Colonic mucosa (tissue), 4 donors: ENCODE measurements at places on chromosomes 4 and X.

GRCh38 chrX:109940411-109940810 lies 62.5 kb upstream of the TMEM164 start:
- DNase-seq: no peak

DNA sequence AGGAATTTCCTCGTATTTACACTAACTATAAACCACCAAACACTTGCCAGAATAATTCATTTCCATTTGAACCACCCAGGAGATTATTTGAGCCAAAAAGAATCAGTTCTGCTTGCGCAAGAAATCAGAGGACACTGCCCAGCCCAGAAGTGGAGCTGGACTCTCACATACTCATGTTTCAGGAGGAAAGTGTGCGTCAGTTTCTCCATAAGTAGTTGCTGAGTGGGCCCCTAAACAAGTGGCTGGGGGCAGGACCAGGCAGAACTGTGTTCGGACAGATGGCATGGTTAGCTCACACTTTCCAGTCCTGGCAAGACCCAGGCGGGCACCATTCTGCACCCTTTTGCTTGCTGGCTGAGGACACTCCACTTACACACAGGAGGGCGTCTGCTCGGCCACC lies 38.8 kb downstream of the BTC start:
- peak; percentile 28 for DNase-seq

- no peak for DNase-seq
These were observed 26.2 kb downstream of the GYG2 start for GRCh38 chrX:2854918-2855317.

DNA sequence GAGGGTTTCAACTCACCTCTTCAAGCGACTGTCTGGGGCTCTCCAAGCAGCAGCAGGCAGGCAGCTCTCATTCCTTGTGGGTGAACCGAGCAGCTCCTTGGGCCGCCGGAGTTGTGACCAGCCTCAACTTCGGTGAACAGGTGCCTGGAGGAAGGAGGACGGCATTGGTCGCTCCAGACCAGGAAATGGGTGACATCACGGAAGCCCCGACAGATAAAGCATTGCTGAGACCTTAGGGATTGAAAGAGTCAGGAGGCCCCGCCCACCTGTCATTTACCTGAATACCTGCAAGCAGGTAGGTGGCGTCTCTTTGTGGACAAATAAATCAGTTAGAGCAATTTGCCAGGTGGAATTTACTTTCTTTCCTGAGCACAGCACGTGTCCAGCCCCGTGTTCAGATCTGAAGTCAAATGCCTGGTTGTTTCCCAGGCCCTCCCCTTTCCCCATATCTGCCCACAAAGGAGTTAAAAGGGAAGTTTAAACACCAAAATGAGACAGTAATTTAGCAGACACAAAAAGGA lies at the start of gene LNX1:
Gene LNX1 (minus strand): TSS at position 115 of the 521 bp plus-strand sequence. CDS start 17,484 bp downstream, outside the sequence.
- peak; percentile 97 for DNase-seq

- DNase-seq: no peak
These were observed 148.5 kb downstream of the NAA11 start for GRCh38 chr4:79177388-79177787.

GRCh38 chrX:17007134-17007768 lies 60.8 kb downstream of the REPS2 start:
- DNase-seq: no peak

GRCh38 chr4:10761903-10762302 lies 77.3 kb upstream of the CLNK start:
- DNase-seq: no peak

DNA sequence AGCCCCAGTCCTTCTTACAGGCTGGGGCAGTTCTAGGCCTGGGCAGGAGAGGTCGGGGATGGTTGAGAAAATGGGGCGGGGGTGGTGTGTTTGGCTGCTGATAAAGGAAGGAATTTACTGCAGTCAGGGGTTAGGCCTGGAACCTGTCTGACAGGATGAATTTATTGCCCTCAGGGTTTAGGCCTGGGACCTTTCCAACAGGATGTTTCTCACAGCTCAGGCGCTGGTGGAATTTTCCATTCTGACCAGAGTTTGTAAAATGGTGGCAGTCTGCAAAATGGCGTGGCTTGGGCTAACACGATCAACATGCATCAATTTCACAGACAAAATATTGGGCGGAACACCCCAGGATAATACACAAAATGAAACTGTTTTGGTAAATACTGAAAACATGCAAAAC lies 83.5 kb upstream of the SPIN4 start:
- DNase-seq: peak; percentile 61

DNA sequence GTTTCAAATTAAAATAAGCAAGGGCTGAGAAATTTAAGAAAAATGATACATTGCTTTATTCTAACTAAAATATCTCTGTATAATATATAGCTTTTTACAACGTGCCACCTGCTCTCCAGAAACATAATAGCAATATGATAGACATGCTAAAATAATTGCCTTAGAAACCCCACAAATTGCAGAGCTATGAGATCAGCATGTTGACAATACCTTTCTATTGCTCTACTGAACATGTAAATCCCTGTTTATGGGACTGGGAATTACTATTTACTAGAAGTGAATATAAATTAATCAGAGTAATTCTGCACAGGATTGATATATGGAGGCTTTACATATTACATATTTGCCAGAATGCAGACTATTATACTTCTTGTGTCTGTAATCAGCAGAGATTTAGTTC lies 1831.1 kb upstream of the IGFBP7 start:
- no peak for DNase-seq

GRCh38 chrX:68895341-68895755 lies 66.5 kb downstream of the EFNB1 start:
- peak; percentile 66 for DNase-seq

DNA sequence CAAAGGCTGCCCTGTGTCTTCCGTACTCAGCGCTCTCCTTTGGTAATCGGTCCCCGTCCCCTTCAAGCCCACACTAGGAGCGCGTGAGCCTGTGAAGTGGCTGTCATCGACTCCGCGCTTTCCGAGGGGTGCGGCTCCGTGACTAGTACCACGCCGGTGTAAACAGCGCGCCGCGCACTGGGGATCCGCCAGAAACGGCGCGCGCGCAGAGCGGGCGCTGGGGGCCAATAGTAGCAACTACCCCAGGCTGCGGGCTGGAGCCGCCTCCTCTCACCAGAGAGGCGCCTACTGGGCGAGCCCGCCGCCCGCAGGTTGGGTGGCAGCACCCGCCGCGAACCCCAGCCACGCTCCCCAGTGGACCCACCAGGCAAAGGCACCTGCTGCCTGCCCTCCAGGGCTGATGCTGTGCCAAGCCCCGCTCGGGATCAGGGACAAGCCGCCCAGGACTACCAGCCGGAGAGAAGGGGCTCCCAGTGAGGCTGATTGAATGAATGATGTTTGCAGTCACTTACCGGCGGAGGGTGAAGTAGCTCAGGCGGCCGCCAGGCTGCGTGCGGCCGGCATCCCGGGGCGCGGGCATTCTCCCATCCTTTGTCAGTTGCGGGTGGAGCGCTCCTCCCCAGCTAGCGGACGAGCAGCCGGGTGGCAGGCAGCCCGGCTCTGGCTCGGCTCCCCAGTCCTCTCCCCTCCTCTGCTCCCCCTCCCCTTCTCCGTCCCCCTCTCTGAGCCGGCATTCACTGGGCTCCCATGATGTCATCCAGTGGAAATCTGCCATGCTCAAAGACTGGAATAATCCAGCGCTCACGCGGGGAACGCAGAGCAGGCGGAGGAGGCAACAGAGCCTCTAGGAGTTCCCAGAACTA lies 370.3 kb upstream of the SMIM31 start:
- no peak for DNase-seq

- no peak for DNase-seq
These were observed 152.5 kb upstream of the STX18 start for GRCh38 chr4:4694296-4694772.

- no peak for DNase-seq
These were observed 50.0 kb downstream of the RTL5 start for GRCh38 chrX:72081605-72082320.

- DNase-seq: no peak
These were observed 22.7 kb downstream of the PALLD start for GRCh38 chr4:168519576-168519975.

DNA sequence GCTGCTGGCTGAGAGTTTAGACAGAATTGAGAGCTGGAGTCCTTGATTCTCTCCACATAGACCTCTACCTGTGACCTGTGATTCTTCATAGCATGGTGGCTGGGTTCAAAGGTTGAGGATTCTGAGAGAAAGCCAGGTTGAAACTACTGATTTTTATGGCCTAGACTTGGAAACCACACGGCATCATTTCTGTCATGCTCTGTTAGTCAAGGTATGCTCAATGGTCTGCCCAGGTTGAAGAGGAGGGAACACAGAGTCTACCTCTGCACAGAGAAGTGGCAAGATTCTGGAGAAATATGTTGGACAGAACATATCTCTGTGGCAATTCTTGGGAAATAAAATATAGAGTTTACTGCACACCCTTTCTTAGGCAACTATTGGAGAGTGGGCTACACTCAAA lies 57.2 kb upstream of the CXorf66 start:
- DNase-seq: no peak

- DNase-seq: no peak
These were observed 20.5 kb downstream of the MAEA start for GRCh38 chr4:1310031-1310795.

GRCh38 chrX:11532291-11533078 lies 133.2 kb downstream of the ARHGAP6 start:
- no peak for DNase-seq

DNA sequence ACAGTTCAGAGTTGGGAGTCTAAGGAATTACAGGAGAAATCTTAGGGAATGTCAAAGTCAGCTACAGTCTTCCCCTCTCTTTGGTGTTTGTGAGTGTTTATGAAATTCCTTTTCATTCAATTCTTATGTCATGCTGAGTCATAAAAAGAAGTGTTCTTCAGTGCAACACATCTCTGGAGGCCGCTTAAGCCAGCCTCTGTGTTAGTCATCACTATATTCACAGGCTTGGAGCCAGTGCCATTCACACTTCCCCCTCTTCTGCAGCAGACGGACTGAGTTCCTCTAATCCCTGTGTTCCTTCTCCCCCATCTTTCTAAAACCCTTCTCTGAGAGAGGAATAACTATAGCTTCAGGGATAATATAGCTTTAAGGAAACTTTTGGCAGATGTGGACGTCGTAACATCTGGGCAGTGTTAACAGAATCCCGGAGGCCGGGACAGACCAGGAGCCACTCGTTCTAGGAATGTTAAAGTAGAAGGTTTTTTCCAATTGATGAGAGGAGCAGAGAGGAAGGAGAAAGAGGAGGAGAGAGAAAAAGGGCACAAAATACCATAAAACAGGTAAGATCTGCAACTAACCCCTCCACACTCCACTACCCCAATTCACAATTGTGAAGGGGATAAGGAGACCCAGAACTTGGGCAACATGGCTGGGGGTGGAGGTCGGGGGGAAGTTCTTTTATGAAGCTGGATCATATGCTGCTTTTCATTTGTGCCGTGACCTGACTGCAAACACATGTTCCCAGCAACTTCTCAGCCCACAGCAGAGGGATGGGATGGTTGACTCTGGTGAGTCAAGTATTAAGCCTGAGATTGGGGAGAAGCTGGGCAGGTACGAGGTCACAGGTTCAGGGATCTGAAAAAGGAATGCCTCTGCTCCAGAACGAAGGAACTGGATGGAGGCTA lies at the start of gene SRPX2:
Gene SRPX2 (plus strand): TSS at position 244 of the 905 bp plus-strand sequence. CDS start 2,124 bp downstream, outside the sequence.
- DNase-seq: no peak

- no peak for DNase-seq
These were observed 1.7 kb downstream of the NELFA start for GRCh38 chr4:2006956-2007653.

- DNase-seq: peak; percentile 67
These were observed 25.4 kb downstream of the ELOVL6 start for GRCh38 chr4:110172972-110173371.

DNA sequence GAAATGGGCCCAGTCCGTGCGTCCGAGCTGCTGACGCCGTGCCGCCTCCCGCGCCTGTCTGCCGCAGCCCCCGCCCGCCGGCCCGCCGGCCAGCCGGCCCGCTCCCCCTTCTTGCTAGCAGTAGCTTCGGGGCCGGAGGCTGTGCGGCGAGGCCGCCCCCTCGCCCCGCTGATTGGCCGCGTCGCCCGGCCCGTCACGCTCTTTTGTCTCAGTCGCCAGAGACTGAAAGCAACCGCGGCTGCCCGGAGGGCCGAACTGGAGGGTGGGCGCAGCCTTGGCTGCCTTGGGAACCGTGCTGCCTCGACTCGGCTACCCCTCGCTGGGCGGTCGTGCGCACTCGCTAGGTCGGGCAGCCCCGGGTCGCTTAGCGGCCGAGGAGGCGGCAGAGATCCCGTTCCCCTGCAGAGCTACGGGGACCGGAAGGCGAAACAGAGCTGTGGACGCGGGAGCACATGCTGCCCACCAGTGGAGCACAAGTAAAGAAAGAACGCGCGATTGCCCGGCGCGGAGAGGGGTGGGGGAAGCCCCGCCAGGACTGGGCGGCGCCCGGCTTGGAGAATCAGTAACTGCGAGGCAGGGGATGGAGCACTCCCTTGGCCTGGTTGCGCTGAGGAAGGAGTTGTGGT lies at the start of gene ZCCHC18:
Gene ZCCHC18 (plus strand): TSS at position 198 of the 626 bp plus-strand sequence. CDS start 1,589 bp downstream, outside the sequence.
- DNase-seq: peak; percentile 28

DNA sequence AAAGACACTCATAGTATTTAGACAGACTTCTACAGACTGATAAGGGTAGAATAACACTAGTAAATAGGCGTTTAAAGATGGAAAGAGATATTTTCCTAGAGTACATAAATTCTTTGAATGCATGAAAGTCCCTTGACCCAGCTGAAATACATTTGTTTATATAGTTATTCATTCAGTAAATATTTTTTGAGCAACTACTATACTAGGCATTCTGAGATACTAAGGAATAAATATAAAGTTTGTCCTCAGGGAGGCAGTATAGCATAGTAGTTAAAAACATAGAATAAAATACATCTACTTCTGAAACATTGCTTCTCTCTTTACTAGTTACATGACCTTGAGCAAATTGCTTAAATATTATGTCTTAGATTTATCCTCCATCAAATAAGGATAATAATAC lies 27.4 kb downstream of the HMGN5 start:
- no peak for DNase-seq

- DNase-seq: no peak
These were observed 597.2 kb upstream of the GNPDA2 start for GRCh38 chr4:45323453-45324058.

- no peak for DNase-seq
These were observed 12.9 kb upstream of the IL2 start for GRCh38 chr4:122469457-122469856.

GRCh38 chr4:184375027-184375426 lies 99.3 kb downstream of the IRF2 start:
- no peak for DNase-seq

- DNase-seq: no peak
These were observed 190.6 kb downstream of the NSUN7 start for GRCh38 chr4:40940317-40940741.

DNA sequence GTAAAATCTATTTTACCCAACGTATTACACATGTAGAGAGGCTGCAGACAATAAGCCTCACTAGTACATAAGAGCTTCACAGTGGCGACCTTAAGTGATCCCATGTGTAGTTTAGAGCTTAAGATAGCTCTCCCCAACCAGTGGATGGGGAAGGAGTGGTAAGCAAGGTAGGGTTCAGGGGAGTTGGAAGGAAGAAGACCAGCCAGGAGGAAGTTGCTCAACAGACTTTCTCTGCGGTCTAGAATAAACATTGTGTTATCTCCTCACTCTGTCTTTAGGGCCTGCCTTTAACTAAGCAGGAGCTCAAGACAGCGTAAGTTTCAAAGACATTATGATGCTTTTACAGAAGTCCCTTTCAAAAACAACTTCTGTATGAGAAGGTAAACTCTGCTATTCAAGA lies 16.8 kb downstream of the MEPE start:
- no peak for DNase-seq

- DNase-seq: no peak
These were observed 6.6 kb downstream of the MSL3 start for GRCh38 chrX:11764602-11765067.
